GF-D8 (cell line): ENCODE measurements at places on chromosomes 1 and 21.

- DNase-seq = no peak
Observed at GRCh38 chr21:36132696-36133095, 2.2 kb upstream of the CBR3 start.

DNA sequence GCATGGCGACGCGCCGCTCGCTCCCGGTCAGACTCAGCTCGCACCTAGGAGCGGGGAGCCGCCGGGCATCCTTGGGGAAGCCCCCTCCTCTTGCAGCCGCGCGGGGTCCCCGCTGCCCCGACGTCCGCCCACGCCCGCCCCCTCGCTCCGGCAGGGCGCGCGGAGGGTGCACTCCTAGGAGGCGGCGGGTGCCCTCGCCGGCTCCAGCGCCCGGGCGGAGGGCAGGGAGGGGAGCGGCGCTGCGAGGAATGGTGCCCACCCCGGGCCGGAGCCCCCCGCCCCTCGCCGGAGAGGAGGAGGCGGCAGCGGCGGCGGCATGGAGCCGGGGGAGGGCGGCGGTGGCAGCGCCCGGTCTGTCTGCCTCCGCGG is 488 bp downstream of the FAM78B start:
- no peak for DNase-seq

DNA sequence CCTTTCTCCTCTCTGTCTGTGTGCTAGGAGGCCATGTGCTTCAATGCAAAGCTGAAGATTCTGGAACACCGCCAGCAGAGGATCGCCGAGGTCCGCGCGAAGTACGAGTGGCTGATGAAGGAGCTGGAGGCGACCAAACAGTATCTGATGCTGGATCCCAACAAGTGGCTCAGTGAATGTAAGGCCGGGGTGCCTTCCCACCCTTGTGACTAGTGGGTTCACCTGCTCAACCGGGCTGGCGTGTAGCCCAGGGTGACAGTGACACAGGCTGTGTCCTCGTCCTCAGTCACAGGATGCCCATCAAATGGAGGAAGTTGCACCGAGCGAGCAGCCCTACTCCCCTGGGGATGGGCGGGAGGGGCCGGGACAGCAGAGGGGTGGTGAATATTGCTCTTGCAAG is 544.1 kb downstream of the KIF26B start:
- DNase-seq = no peak

DNA sequence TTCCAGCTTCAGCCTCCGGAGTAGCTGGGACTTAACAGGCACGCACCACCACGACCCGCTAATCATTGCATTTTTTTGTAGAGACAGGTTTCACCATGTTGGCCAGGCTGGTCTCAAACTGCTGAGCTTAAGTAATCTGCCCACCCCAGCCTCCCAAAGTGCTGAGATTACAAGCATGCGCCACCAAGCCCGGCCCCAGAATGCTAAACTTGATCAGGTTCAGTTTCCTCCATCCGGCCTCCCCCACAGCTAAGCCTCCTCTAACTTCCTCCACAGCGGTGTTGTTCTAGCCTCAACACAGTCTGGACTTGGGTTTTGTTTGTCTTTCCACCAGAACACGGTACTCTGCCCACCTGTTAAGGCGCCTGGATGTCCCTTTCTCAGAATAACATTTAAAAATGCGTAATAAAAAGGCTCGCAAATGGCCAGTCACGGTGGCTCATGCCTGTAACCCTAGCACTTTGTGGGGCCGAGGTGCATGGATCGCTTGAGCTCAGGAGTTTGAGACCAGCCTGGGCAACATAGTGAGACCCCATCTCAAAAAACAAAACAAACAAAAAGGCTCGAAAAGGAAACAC is 2.4 kb downstream of the PARP1 start:
- DNase-seq = peak; percentile 39

GRCh38 chr1:96416111-96416595 is 305.4 kb upstream of the PTBP2 start:
- DNase-seq = no peak

- DNase-seq = peak; percentile 7
Observed at GRCh38 chr1:174743654-174744561, 255.8 kb upstream of the CACYBP start.

GRCh38 chr1:100710906-100711682 is 8.4 kb upstream of the VCAM1 start:
- no peak for DNase-seq

DNA sequence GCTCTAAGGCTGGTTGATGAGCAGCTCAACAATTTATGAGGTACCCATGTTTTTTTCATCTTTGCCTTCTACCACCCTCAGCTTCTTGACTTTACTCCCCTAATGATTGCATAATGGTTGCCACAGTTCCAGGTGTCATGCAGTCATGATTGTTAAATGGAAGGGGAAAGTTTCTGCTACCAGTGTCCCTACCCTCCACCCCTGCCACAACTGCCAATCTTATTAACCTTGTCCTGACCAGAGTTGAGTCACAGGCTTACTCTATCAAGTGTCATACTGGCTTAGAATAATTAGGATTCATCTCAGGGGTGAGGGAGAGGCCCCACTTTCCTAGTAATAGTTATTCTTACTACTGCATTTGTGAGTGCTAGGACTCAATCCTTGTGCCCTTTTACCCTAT is 7.9 kb upstream of the FUBP1 start:
- no peak for DNase-seq

DNA sequence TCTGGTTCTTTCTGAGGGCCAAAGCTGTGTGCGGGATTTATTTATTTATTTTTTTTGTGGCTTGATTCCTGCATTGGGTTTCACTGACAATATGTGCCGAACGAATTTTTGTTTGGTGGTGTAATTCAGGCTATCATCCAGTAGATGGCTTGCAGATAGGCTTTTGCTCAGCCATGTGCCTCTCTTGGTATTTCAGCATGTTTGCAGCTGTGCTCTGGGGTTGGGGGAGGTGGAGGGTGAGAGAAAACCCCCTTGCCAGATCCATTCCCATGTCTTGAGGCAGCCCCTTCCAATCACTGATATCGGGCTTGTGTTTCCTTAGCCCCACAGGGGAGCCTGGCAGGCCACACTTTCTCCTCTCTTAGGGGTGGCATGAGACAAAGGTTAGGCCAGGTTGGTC is 302.4 kb downstream of the PTGER3 start:
- no peak for DNase-seq

DNA sequence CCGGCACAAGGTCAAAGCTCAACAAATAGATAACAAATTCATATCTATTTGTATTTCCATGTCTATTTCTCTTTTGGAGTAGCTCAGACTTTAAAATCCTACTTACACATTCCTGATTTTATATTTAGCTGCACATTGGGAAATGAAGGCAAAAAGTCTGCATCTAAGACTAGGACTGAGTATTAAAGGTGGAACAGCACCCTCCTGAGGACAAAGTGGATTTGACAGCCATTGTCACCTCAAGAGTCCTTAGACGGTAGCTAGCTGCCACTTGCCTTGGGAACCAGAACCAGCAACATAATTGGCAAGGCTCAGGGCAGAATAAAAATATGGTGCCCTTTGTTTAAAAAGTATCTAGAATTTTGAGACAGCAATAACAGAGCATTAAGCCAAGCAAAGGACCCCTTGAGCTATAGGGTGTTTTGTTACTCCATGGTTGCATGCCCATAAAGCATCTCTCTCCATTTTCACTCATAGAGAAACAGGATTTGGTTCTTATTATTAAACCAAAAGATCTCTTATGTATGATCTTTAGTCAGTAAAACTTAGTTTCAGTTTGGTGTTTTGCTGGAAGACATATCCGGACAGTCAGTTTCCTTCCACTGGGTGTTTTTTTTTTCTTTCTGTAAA is 30.0 kb upstream of the SGIP1 start:
- DNase-seq = no peak

DNA sequence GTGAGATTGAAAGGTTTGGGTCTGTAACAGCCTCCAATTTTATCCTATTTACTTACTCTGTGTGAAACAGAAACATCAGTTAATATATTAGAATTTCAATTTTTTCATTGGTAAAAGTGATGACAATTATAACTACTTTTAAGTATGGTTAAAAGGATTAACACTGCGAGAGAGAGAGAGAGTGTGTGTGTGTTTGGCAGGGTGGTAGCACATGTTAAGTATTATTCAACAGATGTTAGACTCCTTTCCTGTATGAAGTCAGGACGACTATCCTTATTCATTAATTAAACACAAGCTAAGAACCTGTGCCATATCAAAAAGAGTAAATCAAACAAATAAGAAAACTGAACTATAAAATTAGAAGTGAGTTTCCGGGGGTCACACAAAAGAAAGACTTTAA is 662.5 kb downstream of the PLPP3 start:
- DNase-seq = no peak
